ENCODE measurements at places on chromosomes 12 and 14. TPM values are rescaled to one million over a fixed set of nuclear protein-coding genes. Genes with fewer than 3 reads are reported as not detected.

DNA sequence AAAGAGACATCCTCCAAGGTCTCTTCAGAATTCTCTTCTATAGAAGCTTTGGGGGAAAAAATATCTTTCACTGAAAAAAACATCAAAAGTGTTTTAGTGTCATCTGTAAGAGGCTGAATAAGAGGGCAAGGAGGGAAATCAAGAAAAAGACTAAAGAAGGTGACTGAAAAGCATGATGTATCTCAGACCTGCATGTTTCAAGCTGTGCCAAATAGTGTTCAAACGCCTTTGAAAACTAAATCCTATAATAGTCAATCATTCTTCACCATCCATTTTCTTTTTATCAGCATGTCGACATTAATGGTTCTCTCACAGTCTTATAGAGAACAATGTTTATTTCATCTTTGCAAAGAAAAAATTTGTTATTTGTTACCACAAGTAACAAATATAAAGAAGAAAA, 94.5 kb downstream of the CEP128 start:
- DNase-seq = no peak

GRCh38 chr14:73251516-73252215, 14.4 kb downstream of the PAPLN start:
- DNase-seq = no peak

- DNase-seq = no peak
Observed at GRCh38 chr12:62701492-62701891, 233.5 kb downstream of the PPM1H start.

GRCh38 chr12:83102499-83102898, 415.8 kb downstream of the TMTC2 start:
- DNase-seq = peak; percentile 20

- peak; percentile 35 for DNase-seq
Observed at GRCh38 chr12:63882844-63883243, 38.3 kb downstream of the SRGAP1 start.

DNA sequence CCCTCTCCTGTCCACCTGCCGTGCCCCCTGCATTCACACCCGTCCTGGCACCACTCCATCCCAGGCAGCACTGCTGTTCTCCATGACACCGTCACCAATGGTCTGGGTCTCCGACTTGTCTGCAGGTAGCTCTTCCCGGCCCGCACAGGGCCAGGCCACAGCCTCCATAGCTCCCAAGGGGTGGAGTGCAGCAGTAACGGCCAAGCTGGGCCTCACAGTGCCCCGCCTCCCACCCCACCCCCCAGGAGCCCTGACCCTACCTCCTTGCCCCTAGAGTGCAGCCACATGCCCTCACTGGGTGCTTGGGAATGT, 12.9 kb downstream of the FBRSL1 start:
- DNase-seq = no peak

- no peak for DNase-seq
Observed at GRCh38 chr12:64229796-64230195, 7.7 kb upstream of the KICS2 start.

- DNase-seq = peak; percentile 62
Observed at GRCh38 chr12:7907009-7907408, 29.0 kb downstream of the SLC2A3 start.

DNA sequence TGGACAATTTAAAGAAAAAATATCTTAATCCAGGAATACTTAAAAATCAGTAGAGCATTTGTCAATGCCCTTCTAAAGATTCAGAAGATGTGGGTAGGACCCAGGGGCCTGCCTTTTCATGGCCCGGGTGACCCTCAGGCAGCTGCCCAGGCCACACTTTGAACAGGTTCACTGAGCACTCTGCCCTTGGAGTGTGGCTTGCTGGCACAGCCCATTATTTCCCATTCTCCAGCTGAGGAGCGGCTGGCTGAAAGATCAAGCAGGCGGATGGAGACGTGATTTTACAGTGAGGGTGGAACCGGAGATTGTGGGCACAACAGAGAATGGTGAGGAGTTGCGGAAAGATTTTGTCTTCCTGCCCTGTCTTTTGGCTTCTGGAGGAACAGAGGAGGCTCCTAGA, 7.1 kb upstream of the PRPH start:
- no peak for DNase-seq

GRCh38 chr14:105005329-105005928, 15.5 kb downstream of the CDCA4 start:
- DNase-seq = no peak

GRCh38 chr12:22101749-22102243, 55.8 kb downstream of the CMAS start:
- peak; percentile 95 for DNase-seq

DNA sequence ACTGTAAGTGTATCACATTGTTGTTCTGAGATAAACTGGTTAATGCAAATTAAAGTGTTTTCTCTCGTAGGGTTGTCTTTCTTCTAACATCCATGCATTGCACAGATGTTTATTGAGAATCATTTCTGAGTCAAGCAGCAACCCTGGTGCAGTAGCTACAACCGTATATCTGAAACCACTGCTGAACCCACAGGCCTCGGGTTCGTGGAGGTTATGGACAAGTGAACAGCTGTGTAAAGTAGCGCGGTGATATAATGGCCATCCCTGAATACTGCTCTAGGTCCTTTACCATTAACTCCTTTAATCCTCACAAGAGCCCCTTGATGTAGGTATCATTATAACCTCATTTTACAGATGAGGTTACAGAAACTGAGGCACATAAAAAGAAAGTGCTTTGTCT, 486.1 kb upstream of the TMEM132C start:
- no peak for DNase-seq

DNA sequence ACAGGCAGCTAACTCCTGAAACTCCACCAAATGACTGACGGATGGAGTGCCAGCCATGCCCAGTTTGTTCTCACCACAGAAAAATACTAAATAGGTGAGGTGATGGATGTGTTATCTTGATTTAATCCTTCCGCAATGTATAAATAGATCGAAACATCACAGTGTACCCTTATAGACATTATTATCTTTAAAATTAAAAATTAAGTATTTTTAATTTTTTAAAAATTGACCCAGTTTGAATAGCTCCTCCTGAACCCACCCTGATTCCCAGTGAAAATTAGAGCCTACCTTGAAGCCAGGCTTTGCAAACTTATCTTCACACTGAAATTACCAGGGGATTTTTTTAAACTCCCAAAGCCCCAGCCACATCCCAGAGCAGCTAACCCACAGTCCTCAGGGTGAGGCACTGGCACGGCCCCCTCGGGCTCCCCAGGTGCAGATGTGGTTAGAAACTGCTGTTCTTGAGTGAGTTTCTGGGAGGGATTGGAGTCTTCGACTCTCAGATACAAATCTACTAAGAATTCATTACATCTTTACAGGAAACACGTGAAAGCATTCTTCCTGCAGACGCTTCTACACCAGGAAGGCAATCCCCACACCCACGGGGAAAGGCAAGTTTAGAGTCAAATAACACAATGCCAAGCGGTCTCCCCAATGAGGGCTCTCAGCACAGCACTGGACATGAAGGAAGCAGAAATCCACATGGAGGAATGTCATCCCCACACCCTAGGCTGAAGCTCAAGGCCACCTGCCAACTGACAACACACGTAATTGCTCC, 126.4 kb downstream of the RIMBP2 start:
- DNase-seq = no peak

- no peak for DNase-seq
Observed at GRCh38 chr12:95179011-95179410, 38.3 kb downstream of the FGD6 start.

- DNase-seq = no peak
Observed at GRCh38 chr12:58298803-58299202, 357.4 kb downstream of the ATP23 start.

- DNase-seq = peak; percentile 53
Observed at GRCh38 chr14:53062856-53063255, 90.3 kb downstream of the DDHD1 start.

DNA sequence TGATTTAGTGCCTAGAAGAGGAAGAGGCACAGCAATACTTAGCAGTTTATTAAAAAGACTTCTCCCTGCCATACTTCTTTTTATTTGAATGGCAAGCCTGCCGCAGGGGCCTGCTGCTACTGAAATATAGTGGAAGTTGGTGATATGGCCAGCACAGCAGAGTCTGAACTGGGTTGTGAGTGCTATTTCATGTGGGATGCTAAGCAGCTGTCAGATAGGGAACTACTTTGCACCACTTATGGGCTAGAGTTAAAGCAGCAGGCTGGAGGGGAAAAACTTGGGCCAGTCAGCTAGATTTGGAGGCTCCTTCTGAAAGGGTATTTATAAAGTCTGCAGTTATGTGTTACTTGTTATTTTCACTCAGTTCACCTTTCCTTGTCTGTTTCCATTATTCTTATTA, 299.0 kb upstream of the E2F7 start:
- DNase-seq = no peak

DNA sequence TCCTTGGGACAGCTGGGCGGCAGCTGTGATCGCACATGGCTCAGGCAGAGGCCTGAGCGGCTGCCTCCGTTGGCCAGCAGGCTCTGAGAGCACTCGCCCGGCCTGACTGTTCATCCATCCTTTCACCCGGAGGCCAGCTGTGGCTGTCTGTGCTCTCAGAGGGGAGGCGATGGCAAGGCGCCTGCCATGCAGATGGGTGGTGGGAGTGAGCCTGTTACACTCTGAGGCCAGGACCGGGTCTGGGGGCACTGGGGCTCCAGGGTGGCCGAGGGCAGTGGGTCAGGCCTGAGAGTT, 292.3 kb downstream of the TMEM121 start:
- DNase-seq = no peak

DNA sequence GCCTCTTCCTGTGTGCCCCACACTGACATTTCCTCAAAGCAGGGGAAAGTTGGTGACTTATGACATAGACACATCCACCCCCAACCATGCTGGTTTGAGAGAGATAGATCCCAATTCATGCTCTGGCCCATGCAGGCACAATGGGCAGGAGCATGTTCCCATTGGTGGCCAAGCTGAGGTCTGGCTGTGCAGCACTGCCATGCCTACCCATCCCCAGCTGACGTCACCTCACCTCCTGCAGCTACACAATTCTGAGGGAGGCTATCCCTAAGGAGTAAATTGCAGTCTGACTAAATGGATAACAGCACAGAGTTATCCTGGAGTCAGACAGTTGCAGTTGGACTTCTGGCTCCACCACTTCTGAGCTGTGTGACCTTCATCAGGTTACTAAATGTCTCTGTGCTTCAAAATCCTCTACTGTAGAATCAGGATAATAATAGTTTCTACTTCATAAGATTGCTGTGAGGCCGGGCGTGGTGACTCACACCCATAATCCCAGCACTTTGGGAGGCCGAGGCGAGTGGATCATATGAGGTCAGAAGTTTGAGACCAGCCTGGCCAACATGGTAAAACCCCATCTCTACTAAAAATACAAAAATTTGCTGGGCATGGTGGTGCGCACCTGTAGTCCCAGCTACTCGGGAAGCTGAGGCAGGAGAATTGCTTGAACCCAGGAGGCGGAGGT, 323.9 kb downstream of the BCL11B start:
- no peak for DNase-seq

GRCh38 chr12:27319409-27319808, 13.2 kb upstream of the BMAL2 start:
- peak; percentile 74 for DNase-seq

DNA sequence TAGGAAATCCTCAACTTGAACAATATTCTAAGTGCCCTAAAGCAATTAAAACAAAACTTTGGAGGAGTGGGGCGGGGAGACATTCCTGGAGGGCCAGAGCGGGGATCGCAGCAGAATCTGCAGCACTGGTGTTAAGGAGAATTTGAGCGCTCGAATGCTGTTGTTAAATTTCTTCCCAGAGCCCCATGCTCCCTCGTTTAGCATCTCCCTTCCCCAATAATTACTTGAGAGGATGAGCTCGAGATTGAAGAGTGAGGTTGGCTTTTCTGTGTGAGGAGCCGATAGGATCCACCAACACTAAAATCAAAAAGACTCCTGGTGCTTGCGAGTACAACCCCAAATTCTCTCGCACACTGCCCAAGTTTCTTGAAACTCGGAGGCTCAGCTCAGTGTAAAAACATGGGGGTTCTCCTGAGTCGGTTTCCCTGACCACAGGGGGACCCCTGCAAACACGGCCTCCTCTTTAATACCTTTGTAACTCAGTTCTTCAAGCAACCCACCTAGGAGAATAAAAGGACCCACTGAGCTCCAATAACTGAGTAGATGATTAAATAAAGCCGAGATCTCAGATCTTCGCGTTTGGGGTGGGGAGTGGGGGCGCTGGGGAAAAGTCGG, 10.2 kb upstream of the FOXG1 start:
- DNase-seq = no peak

DNA sequence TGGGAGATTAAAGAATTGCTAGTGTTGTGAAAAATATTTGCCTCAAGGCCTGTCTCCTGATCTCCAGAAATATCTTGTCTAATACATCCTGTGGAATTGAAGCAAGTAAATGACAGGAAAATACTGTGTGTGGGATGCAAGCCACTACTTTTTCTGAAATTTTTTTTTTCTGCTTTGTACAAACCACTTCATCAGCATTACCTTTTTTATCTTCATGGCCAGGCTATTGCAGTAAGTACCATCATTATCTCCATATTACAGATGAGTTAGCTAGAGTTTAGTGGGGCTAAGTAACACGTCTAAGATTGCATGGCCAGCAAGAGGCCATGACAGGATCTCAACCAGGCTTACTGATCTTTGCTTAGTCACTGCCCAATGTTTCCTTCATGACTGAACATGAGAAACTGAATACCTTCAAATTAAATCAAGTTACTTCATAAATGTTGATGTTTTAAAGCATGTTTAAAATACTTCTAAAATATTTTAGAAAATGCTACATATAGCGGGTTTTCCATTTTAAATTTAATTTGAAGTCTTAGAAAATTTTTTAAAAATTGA, 273.7 kb downstream of the SLC6A15 start:
- peak; percentile 26 for DNase-seq

DNA sequence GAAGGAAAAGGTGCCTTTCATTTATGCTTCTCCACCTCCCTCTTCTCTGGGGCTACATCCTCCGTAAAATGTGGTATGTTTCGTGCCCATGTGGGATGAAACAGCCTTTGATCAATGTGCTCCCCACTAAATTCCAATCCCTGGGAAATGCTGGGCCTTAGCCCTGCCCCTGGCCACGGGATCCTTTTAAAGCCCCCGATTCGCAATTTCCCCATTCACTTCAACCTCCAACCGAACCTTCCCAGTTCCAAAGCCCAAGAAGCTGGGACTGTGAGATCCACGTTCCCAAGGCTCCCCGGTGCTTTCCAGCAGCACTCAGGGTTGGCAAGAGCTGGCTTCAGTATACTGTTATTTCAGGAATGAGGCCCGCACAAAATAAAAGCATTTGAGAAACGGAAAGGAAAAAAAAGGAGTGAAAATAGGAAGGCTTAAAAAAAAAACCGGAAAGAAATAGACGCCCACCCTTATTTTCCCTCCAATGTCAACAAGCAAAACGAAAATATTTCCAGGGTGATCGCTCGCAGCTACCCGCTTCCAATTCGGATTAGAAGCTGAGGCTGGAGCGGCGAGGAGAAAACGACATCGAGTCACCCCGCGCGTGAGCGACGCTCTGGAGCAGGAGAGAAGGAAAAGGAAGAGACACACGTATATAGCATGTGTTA, 1.3 kb upstream of the FOXG1 start:
- no peak for DNase-seq

Gene TUNAR
- not detected for polyA plus RNA-seq

Gene CARMIL3
- polyA plus RNA-seq = not detected

Gene LALBA
- polyA plus RNA-seq = not detected

Gene CEBPE
- not detected for polyA plus RNA-seq

Gene NFE2
- polyA plus RNA-seq = 0.34 TPM

Gene KRT80
- 1.0 TPM for polyA plus RNA-seq

Gene SOCS2
- polyA plus RNA-seq = 113 TPM

Gene KRT74
- polyA plus RNA-seq = not detected

Gene LRCOL1
- polyA plus RNA-seq = not detected

Gene SMOC1
- 0.06 TPM for polyA plus RNA-seq

Gene IL26
- polyA plus RNA-seq = 0.07 TPM

Gene COX8C
- polyA plus RNA-seq = not detected

Gene RTL1
- polyA plus RNA-seq = not detected

Gene MIP
- not detected for polyA plus RNA-seq

Gene AACS
- 24.7 TPM for polyA plus RNA-seq

Gene METTL3
- polyA plus RNA-seq = 44.0 TPM

Gene HCAR1
- polyA plus RNA-seq = 0.43 TPM

All from fibroblast of lung (primary cell).